ENCODE measurements at places on chromosomes 3 and 15.

DNA sequence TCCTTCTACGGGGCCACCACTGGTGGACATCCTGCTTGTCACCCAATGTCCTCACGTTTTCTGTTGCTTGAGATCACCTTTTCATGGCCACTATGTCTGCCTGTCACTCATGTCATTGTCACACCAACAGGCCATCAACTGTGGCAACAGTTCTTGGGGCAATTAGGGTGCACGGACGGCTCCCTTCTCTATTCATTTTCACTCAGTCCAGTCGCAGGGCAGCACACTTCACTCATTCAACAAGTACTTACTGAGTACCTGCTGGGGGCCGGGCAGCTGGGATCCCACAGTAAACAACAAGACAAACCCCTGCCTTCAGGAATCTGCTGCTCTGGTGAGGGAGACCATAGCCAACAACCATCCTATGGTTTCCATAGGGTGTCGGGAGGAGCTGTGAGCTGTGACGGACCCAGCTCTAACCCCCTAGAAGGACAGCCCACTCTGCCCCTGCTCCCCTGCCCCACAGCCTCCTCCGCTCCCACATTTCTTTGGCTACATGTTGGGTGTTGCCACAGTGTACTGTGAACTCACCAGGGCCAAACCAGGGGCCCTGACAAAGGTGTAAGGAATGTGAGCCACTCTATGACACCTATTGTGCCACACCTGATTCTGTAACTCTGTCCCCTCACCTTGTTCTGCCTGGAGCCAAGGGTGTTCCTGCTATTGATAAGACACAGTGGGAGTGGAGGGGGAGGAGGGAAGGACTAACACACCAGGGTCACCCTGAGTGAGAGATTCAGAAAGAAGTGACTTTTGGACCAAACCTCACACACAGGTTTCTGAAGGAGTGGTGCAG, 1.9 kb downstream of the VILL start:
- DNase-seq: no peak

DNA sequence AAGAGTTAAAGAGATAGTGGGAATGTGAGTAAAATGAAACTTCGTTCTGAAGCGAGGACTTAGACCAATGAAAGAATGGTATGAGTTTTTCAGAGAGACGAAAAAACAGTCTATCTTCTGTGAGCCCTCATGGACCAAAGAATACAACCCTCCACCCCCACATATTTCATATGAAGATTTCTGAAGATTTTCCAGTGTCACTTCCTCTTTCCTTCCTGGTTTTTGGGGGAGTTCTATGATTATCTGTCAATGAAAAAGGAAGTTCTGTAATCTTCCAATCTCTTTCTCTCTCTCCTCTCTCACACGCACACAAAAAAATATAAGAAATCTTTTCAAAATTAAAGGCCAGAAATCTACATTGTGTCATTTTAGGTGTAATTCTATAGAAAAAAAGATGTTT, 27.7 kb downstream of the CMSS1 start:
- peak; percentile 83 for DNase-seq

GRCh38 chr3:198061119-198062067, 101.4 kb downstream of the LMLN start:
- DNase-seq: no peak

DNA sequence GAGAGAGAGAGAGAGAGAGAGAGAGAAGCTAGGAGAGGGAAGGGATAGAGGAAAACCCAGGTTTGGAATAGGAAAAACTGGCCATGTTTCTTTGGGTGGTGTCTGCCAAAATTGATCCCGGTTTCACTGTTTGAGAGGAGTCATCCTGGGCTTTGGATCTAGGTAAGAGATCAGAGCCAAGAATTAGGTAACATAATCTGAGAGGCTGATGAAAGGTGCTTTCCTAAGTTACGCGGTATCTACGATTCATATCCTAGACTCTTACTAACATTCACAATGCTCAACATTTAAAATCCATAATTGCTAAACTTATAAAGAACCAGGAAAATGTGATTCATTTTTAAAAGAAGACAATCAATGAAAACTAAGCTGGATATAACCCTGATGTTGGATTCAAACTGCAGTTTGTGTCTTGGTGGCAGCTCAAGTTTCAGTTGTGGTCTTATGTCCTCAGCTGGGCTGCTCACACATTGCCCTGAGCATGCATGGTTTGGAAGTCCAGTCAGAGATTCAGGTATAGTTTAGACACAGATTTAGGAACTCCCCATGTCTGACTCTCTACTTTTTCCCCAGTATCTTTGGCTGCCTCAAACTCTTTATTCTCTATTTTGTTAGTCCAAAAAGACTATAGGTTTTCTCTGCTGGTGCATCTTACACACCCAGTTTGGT, 42.5 kb upstream of the FMN1 start:
- DNase-seq: no peak

- DNase-seq: no peak
These were observed 8.1 kb downstream of the CPN2 start for GRCh38 chr3:194342861-194343560.

GRCh38 chr3:69844706-69845105, 105.4 kb downstream of the MITF start:
- DNase-seq: no peak

DNA sequence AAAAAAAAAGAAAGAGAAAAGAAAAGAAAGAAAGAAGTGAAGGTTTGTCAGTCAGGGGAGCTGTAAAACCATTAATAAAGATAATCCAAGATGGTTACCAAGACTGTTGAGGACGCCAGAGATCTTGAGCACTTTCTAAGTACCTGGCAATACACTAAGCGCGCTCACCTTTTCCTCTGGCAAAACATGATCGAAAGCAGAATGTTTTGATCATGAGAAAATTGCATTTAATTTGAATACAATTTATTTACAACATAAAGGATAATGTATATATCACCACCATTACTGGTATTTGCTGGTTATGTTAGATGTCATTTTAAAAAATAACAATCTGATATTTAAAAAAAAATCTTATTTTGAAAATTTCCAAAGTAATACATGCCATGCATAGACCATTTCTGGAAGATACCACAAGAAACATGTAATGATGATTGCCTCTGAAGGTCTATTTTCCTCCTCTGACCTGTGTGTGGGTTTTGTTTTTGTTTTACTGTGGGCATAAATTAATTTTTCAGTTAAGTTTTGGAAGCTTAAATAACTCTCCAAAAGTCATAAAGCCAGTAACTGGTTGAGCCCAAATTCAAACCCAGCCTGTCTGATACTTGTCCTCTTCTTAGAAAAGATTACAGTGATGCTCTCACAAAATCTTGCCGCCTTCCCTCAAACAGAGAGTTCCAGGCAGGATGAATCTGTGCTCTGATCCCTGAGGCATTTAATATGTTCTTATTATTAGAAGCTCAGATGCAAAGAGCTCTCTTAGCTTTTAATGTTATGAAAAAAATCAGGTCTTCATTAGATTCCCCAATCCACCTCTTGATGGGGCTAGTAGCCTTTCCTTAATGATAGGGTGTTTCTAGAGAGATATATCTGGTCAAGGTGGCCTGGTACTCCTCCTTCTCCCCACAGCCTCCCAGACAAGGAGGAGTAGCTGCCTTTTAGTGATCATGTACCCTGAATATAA, 2.0 kb downstream of the B2M start:
- DNase-seq: peak; percentile 41

- DNase-seq: no peak
These were observed 895.4 kb downstream of the FHIT start for GRCh38 chr3:60355825-60356224.

DNA sequence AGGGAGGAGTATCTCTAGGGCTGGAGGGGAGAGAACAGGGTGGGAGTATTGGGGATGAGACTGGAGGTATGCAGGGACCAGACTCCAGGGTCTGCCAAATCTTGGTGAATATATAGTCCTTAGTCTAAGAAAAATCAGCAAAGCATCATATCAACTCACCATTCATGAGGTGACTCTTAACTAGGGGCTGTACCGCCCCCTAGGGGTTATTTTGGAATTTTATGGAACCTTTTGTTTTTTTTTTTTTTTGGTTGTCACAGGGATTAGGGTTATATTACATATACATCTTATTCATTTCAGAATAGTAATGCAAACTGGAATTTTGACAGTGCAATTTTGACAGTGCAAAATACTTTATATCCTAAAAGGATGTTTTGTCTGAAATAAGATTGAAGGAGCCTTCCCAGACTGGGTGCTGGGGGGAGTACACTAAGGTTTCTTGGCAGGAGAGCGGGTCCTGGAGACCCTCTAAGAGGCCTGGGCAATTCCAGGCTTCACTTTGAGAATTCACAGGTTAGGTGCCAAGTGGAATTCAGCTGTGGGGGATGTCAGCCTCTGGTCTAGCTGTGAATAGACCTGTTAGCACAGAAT, 7.5 kb downstream of the CMTM7 start:
- DNase-seq: peak; percentile 85

DNA sequence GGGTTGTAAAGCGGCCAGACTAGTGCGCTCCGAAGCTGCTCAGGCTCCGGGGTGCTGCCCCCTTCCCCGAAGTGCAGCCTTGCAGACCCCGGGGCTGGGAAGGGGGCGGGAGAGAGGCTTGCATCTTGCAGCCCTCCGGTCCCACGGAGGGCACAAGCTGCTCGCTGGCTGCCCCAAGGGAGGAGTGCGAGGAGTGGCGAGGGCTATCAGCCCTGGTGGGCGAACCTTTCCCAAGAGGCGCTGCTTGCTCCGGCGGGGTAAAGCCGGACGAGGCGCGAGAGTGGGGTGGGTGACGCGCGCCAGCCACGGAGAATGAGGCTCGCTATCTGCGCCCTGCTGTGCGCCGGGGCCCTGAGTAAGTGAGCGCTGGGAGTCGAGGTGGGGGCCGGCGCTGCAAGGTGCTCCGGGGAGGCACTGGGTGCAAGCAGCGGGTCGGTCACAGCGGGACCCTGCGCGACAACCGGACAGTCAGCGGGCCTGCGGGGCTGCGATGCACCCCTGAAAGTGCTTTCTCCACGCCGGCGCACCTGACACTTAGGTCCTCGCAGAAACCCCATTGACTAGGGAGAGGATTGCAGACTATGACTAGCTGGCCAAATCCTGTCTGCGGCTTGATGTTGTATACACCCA, 12.7 kb upstream of the TOPBP1 start:
- no peak for DNase-seq

- DNase-seq: no peak
These were observed 6.9 kb upstream of the HTR3C start for GRCh38 chr3:184045995-184046394.

GRCh38 chr3:78690766-78691165, 1077.0 kb downstream of the ROBO1 start:
- DNase-seq: no peak

DNA sequence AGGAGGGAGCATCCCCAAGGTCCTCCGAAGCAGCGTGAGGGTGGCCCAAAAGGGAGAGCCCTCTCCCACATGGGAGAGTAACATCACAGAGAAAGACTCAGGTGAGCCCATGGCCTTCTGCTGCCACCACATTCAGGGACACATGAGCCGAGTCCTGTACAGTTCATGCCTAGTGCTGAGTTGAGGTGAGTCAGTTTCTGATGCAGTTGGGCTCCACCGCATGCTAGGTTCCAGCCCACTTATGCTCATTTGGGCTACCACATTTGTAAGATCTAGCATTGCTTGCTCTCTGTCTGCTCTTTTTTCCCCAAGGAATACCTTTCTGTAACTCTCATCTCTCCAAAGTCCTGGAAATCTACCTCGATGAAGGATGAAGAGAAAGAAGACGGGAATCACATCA, 77.1 kb downstream of the SETD5 start:
- no peak for DNase-seq

- DNase-seq: no peak
These were observed 18.4 kb upstream of the CMTM7 start for GRCh38 chr3:32373276-32373675.

Measured in KBM-7 (cell line).